Kasumi-1 (cell line): ENCODE measurements at places on chromosomes 12 and 14.

DNA sequence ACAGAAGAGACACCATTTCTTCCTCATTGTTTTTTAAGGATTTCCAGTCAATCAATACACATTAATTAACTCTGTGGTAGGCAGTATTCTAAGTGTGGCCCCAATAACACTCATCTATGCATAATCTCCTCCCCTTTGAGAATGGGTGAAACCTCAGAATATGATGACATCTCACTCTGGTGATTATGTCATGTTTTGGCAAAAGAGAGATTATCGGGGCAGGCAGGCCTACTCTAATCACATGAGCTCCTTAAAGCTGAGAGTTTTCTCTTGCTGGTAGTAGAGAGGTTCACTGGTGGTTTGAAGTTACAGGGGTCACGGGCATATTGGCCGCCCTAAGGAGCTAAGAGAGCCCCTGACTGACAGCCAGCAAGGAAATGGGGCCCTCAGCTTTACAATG, 7.1 kb upstream of the LGMN start:
- DNase-seq, result no peak

DNA sequence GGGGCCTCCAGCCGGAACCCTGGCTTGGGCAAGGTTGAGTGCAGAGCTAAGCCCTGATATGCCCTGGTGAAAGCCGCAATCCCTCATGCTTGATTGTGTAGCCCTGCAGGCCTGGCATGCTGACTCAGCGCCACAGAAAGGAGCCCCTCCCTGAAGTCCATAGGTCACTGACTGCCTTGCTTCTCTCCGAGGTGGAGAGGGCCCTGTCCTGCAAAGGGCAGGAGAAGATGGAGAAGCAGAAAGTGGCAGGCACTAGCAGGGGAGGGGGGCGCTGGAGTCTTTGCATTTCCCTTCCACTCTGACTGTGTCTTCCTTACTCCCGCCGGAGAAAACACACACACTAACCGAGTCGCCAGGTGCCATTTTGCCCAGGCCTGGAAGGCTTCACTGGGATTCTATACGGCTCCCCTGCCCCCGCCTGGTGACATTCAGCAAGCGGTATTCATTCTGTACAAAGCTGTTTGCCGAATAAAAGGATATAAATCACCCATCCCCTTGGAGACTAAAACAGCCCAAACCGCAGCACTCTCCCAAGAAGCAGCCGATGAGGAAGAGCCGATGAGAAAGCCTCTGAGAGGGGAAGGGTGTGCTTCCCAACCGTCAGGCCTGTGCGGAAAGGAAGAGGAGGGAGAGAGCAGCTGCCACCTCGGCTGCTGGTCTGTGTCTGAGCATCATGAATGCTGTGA, 69.8 kb downstream of the SLC6A12 start:
- no peak for DNase-seq

DNA sequence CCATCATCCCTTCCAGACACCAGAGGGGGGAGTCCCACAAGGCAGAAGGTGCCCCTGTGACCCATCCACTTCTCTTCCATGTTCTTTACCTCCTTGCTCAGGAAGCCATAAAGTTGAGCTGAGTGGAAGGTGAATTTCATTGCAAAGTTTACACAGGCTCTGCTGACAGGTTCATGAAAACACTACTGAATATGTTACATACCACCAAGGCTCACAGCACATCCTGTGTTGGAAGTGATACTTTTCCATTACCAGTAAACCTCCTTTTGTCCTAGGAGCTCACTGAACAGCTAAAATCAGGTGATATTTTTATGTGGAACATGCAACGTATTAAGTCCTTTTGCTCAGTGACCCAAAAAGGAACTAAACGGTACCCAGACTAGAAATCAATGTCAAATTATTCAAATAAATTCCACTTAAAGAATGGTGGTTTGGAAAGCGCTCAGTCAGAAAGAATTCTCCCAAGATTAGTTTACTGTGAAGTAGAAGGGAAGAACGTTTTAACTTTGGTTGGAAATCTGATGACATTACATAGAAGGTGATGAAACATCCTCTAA, 196.2 kb upstream of the NUDT4 start:
- no peak for DNase-seq

DNA sequence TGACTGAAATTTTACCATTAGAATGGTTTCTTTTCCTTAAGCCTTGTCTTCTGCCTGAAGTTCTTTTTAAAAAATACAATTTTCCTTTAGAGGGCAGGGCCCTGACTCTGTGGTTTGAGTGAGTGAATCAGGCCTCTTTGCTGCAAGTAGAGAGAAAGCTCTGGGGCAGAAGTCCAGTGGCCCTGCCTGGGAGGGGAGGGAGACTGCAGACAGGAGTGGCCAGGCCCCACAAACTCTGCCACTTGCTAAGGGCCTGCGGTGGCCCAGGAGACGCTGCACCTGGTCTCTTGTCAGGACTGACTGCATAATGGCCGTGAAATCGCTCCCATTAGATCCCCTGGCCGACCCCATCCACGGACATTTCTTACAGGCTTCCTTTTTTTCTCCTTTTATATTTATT, 25.5 kb downstream of the TSPAN11 start:
- no peak for DNase-seq

- DNase-seq, result no peak
These were observed 133.7 kb downstream of the TMEM30B start for GRCh38 chr14:61147381-61147821.

DNA sequence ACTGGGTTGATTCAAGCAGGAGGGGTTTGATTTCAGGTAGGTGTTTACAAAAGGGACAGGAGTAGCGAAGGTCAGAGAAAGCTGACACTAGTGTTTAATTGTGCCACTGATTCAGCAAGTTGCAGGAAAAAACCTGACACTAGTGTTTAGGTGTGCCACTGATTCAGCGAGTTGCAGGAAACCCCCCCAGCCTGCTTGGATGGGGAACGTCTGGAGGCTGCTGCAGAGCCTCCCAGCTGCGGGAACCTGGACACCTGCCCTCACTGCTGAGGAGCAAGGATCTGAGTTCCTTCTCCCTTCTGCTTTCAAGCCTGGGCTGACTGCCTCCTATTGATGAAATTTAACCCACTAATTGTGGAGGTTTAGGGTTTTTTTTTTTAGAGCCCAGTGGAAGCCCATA, 84.2 kb downstream of the AVPR1A start:
- no peak for DNase-seq

GRCh38 chr12:109932878-109933503, 32.9 kb downstream of the TCHP start:
- no peak for DNase-seq

DNA sequence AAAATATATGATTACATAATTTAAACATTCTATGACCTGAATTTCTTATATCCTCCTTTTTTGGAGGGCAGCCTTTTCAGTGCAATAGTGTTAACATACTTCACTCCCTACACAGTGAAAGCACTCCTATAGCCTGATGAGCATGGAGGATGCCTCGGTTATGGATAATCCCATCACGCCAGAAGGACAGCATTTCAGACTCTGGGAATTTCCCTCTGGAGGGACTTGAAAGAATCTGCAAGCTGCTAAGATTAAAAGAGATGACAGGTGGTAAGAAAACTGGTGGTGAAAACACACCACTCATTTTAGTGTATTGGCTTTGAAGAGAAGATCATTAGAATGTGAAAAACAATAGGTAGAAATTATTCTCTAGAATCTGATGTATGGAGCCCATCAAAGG, 99.3 kb upstream of the LMNTD1 start:
- DNase-seq, result no peak

GRCh38 chr14:52730709-52731111, 744 bp downstream of the STYX start:
- DNase-seq, result peak; percentile 63

DNA sequence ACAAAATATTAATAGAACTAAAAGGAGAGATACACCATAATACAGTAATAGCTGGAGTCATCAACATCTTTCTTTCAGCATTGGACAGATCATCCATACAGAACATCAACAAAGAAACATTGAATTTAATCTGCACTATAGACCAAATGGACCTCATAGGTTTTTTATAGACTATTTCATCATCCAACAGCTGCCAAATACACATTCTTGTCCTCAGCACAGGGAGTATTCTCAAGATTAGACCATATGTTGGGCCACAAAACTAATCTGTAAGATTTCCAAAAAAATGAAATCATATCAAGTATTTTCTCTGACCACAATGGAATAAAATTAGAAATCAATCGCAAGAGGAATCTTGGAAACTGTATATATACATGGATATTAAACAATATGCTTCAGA, 86.9 kb downstream of the FSCB start:
- no peak for DNase-seq

DNA sequence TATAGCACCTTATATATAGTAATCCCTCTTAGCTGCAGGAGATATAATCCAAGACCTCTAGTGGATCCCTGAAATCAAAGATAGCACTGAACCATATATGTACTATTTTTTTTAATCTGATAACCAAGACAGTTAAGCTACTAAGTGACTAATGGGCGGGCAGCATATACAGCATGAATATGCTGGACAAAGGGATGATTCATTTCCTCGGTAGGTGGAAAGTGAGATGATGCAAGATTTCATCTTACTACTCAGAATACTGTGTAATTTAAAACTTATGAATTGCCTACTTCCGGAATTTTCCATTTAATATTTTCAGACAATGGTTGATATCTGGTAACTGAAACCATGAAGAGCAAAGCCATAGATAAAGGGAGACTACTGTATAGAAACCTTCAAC, 36.2 kb downstream of the PRMT8 start:
- no peak for DNase-seq

DNA sequence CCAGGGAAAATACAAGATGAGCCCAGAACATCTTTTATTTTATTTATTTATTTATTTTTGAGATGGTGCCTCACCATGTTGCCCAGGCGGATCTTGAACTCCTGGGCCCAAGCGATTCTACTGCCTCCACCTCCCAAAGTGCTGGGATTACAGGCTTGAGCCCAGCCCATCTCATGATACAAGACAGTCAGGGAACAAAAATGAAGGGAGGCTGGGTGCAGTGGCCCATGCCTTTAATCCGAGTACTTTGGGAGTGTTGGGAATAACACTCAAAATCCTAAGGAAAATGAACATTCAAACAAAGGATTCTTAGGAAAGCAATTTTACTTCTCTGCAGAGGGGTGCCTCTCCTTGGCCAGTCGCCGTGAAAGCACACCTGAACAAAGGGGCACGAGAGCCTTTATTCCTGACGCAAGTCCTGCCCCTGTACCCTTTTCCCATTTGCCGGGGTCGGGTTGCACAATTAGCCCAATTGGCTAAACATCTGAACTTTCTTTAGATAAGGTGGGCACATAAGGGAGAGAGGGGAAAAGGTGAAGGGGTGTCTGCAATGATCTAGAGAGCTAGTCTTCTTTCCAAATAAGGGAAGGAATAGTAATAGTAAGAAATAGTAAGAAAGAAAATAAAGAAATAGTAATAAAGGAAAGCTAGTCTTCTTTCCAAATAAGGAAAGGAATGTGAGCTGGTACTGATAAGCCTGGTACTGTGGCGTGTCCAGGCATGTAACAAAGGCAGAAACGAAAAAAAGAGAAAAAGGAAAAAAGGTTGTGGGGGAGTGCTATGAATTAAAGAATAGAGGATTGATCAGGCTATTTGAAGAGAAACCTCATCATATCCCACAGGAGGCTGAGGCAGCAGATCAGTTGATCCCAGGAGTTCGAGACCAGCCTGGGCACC, 13.4 kb downstream of the NCAPD2 start:
- no peak for DNase-seq

DNA sequence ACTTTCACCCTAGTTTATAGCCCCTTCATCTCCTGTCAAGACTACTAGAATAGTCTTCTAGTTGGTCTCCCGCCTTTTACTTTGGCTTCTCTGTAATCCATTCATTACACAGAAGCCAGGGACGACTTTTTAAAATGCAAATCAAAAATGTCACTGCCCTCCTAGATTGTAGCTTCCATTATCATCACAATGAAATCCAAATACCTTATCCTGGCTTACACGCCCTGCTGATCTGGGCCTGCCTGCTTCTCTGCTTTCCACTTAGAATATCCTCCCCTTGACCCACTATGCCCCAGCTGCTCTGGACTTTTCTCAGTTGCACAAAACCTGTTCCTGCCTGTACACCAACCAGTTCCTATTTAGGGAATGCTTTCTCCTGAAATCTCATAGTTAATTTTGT, 4.5 kb upstream of the EEA1 start:
- DNase-seq, result no peak

GRCh38 chr14:95463171-95463901, 53.1 kb downstream of the SYNE3 start:
- no peak for DNase-seq

DNA sequence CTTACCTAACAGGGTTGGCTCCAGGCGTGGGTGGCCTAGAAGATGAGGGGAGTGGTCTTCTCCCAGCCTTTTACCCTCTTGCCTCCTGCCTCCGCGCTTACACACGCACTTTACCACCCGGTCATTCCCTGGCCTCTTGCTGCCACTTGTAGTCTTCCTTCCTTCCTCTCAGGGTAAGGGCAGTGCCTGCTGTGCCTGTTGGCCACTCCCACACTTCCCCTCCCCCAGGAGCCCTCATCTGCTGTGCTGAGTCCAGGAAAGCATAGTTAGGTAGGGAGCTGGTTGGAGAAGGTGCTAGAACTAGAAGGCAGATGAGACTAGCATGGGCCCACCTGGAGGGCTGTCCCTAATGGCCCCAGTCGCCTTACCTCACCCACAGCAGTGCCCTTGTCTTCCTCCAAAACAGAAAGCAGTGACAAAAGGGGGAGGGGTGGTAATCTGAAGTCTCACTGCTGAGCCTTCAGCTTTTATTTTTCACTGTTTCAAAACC, 54.3 kb upstream of the SRSF5 start:
- peak; percentile 26 for DNase-seq

- no peak for DNase-seq
These were observed 117.8 kb downstream of the BTG1 start for GRCh38 chr12:92027701-92028440.

- DNase-seq, result no peak
These were observed 258.6 kb upstream of the TMPO start for GRCh38 chr12:98256830-98257229.

- DNase-seq, result peak; percentile 18
These were observed 74.6 kb downstream of the ZFP36L1 start for GRCh38 chr14:68718023-68718990.

DNA sequence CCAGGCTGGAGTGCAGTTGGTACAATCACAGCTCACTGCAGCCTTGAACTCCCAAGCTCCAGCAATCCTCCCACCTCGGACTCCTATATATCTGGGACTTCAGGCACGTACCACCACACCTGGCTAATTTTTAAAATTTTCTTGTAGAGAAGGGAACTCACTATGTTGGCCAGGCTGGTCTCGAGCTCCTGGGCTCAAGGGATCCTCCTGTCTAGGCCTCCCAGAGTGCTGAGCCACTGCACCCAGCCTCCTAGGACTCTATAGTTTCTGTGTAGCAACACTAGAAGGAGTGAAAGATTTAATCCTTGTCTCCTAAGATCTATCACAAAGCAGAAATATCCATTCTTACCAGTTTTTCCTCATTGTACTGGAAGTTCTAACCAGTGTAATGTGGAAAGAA, 4.3 kb upstream of the APOF start:
- no peak for DNase-seq

GRCh38 chr14:91282954-91283645, 38.6 kb upstream of the GPR68 start:
- DNase-seq, result no peak

DNA sequence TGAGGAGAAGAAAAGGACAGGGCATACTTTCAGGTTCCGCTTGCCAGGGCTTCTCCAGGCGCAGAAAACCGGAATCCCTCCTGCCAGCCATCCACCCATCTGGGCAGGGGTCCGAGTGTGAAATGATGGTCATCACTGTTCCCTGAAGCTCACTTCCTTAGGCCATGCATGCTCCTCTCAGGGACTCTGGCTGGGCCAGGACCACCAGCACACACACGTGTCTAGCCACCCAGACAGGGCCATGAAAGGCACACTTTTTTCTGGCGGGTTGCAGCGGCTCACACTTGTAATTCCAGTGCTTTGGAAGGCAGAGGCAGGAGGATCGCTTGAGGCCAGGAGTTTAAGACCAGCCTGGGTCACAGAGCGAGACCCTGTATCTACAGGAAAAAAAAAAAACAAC, 1.5 kb downstream of the TCL1A start:
- DNase-seq, result no peak
